ENCODE measurements at places on chromosomes 5 and 9.

DNA sequence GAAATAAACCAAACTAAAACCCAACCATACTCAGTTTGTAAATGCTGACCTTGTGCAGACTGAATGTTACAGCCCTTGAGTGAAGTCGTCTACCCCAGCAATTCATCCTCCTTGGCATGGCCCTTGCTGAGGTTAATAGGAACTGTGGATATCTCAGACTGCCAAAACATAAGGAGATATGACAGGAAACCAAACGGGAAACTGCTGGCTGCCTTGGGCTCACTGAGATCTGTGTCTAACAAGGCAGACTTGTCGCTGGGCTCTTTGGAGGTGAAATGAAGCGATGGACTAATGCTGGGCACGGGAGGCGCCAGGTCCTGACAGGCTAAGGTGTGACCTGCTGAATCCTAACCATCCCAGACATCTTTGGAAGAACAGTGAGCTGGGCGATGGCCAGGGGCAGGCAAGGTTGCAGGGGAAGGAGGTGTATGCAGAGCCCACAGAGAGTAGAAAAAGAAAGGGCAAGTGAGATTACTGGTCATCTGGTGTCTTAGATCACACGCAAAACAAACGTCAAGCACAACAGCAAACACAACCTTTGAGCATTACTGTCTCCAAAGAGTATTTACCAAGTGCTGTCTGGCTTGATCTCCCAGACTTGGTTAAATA, 44.6 kb upstream of the ALDH1A1 start:
- no peak for DNase-seq

- DNase-seq = no peak
These were observed 2.0 kb downstream of the NEUROG1 start for GRCh38 chr5:135533794-135534193.

DNA sequence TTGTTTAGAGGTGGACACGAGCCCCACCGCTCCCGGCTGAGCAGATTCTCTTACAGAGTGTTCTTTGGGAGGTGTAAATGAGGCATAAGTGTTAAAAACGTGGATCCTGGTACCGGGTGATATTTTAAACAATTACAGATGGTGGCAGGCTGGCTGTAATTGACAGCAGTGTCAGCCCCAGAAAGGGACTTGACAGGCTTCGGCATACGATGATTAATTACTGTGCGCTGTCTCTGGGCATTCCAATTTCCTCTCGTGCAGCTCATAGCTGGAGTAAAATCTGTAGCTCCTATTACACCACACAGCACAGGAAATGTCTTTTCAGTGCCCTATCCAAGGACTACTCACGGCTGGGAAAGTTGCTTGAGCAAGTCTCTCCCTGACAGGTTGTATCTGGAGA, 305.4 kb upstream of the IRX2 start:
- no peak for DNase-seq

- no peak for DNase-seq
These were observed 17.3 kb upstream of the ANKRD18B start for GRCh38 chr9:33506626-33507370.

GRCh38 chr5:158086856-158087255, 227.9 kb upstream of the CLINT1 start:
- DNase-seq = no peak

DNA sequence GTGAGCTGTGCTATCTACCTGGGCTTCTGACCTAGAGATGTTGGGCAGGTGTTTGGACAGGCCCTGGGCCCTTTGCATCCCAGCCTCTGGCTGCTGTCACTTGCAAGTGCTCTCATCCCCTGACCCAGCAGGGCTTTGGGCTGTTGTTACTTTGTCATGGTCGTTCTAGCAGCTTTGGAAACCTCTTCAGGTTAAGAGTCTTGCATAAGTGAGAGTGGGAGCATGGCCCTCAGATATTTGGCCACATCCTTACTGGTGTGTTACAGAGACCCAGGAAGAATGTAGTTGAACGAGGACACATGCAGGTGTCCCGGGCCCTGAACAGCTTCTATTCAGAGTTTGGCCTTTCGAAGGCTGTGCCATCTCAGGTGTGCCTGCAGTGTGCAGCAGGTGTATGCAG, 4.5 kb downstream of the TENT4A start:
- no peak for DNase-seq

DNA sequence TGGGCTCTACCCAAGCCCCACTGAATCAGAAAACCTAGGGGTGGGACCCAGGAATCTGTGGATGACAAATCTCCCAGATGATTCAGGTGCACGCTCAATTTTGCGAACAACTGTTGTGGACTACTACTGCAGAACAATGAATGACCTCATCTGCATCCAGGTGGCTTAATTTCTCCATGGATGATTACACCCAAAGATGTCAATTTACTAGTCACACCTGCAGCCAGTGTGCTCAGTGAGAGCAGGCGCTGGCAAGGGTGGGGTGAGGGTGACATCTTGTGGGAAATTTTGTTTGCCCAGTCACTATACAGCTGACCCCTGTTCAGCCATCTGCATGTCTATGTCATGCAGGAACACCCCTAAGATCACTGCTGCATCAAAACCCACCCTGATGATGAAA, 118.2 kb downstream of the ENTREP1 start:
- no peak for DNase-seq

- DNase-seq = no peak
These were observed 51.8 kb downstream of the BASP1 start for GRCh38 chr5:17269201-17269600.

DNA sequence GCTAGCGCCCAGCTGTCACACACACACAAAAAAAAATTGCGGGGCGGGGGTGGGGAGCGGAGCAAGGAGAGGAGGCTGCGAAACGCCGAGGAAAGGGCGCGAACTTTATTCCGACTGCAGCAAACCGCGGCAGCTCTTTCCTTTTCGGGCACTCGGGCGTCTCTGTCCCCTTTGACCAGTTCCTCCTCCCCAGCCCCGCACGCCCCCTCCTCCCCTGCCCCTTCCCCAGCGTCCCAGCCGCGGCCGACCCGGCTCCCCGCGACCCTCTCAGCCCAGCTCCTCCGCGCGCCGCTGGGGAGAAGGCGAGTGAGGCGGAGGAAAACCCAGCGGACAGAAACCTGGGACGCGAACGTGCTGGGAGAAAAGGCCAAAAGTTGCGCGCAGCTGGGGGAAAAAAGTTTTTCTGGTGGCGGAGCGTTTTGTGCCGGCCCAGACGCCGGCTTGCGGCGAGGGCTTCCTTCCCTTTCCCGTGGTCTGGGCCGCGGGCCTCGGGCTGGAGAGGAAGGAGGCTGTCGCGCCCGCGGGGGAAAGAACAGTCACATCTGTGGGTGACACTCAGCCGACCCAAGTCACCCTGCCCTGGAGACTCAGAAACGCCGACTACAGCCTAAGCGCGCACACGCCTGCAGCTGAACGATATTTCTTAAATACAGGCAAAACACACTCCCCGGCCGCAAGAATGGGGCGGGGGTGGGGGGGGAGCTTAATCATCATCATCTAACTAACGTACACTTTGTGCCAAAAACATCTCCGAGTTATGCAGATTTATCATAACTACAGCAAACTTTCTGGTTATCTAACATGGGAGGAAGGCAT, 1.1 kb upstream of the BNC2 start:
- DNase-seq = no peak

All from CD4-positive, alpha-beta T cell treated with Interleukin-1 beta for 1 hour (primary cell).